NCI-H1092 (cell line): ENCODE measurements at places on chromosomes 12 and 14.

- no peak for DNase-seq
Observed at GRCh38 chr12:78712834-78713481, 151.6 kb upstream of the SYT1 start.

DNA sequence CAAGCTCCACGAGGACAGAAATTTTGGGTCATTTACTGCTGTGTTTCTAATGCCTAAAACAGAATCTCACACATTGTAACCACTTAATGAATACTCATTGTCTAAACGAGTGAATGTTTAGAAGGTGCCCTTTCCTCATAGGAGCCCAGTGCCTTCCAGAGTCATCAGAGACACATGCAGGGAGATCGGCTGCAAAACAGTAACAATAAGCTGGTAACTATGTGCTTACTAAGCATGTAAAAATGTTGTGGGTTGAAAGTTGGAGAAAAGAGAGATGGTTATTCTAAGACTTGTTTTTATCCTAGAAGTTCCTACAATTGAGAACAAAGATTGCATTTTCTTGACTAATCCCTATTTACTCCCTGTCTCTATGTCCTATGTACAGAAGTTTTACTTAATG lies 7.4 kb downstream of the TESPA1 start:
- no peak for DNase-seq

GRCh38 chr12:97024393-97024792 lies 117.3 kb downstream of the NEDD1 start:
- DNase-seq: no peak

DNA sequence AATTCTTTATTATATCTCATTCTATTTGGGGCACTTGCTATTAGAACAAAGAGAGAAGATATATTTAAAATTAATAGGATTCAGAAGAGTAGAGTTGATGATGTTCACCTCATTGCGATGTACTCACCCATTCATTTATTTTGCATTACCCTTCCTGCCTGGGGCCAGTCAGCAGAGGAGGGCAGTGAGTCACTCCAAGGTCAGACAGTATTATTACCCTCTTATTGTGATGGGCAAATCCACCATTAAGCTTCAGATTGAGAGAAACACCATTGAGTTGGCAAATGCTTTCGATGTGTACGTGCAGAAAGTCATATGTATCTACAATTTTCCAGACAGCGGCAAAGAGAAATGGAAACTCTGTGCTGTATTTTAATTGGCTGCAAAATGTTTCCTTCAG lies 134.2 kb downstream of the BICD1 start:
- DNase-seq: no peak

DNA sequence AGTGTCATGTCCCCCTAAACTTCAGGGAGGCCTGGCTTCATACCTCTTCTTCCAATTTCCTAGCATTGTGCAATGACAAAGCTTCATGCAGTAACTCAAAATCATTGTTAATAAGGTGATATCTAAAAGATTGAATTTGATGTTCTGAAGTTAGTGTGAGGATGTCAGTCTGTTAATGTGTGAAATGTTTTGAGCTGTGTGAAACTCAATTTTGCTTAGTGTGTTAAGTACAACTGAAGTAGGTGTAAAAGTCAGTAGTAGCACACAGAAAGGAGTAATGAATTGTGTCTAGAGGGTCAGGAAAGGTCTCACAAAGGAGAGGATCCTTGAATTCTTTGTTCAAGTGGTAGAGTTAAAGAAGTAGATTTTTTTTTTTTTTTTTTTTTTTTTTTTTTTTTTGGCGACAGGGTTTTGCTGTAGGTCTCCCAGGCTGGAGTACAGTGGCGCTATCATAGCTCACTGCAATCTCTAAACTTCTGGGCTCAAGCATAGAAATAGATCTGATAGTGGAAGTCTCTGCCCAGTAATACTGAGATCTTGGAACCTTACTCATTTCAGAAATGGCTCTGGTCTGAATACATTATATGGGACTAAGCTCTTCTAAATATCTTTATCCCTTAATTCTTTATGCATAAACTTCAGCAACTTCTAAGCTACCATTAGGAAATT lies 63.9 kb downstream of the FUT8 start:
- DNase-seq: no peak

DNA sequence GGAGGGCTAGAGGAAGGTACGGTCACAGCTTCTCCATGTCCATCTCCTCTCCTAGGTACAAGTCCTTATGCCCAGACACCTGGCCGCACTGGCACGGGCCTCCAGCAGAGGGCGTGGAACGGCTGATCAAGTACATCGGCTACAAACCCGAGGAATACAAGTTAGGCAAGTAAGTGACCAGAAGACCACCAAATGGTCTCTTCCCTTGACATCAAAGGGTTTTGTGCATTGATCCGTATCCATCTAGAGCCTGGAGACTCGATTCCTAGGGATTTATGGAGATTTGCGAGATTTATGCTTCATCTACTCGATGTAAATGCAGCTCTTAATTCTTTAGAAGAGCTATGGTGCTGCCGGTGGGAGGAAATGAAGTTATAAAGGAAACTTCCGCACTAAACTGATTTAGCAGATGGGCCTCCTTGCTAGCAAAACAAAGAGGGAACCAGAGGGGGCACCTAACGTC lies 44.2 kb downstream of the KCTD10 start:
- peak; percentile 4 for DNase-seq

DNA sequence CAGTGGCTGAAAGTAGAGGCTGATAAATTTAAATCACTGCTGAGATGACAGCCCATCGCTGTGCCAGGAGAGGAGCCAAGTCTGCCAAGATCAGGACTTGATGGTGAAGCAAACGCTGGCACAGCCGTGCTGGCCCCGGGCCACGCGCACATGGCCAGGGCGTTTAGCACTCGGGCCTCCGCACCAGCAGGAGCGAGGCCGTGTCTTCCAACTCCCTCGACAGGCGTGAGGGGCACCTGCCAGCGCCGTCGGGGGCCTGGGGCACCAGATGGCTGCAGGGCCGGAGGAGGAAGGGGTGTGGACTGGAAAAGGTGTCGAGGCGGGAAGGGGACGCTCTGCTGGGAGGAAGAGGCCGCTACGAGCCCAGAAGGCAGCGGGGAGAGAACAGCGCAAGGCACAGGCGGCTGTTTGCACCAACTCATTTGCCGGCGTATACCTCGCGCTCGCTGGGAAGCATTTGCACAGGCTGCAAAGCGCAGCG lies 29.5 kb downstream of the RIMBP2 start:
- DNase-seq: peak; percentile 47

DNA sequence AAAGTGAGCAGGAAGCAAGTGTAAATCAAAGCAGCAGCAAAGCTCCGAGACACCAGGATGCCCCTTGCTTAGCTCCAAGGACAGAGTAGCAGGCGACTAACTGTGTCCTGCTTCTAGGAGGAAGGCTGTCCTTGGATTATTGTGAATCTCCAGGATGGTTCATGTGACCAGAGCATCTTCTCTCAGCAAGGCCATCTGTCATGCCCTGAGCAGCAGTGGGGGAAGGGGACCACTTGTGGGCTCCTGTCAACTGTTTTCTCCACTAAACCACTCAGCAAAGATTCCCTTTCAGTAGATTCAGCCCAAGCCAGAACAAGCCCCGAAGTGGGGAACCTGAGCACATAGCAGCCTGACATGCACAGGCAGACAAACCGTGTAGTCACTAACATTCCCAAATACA lies 19.4 kb downstream of the MAP3K9 start:
- DNase-seq: no peak

GRCh38 chr12:3493859-3494176 lies 2.8 kb downstream of the PRMT8 start:
- DNase-seq: no peak

GRCh38 chr12:104534162-104534856 lies 77.6 kb downstream of the CHST11 start:
- DNase-seq: no peak

GRCh38 chr14:92974541-92975345 lies 51.8 kb downstream of the CHGA start:
- no peak for DNase-seq

GRCh38 chr12:15033641-15034040 lies 60.8 kb downstream of the PDE6H start:
- no peak for DNase-seq

- DNase-seq: no peak
Observed at GRCh38 chr12:13045816-13046215, 1.6 kb downstream of the FAM234B start.

DNA sequence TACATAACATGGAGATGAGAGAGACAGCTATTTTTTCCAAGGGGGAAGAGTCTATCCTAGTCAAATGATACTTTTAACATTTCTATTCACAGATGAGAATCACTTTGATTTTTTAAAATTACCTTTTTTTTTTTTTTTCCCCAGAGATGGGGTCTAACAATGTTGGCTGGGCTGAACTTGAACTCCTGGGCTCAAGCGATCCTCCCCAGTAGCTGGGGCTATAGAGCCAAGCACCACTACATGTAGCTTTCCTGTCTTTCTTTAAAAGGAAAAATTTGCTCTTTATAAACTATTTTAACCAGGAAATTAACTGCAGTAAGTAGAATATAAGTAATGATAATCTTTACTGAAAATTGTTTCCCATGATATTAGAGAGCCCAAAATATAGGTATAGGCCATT lies 3.3 kb downstream of the PRICKLE1 start:
- no peak for DNase-seq

GRCh38 chr12:42761601-42762350 lies 172.2 kb upstream of the PRICKLE1 start:
- no peak for DNase-seq

- DNase-seq: no peak
Observed at GRCh38 chr14:102055181-102055901, 31.5 kb downstream of the HSP90AA1 start.
